Renal cortex interstitium (tissue), 15 donors: ENCODE measurements at places on chromosomes 16 and 17. TPM values are rescaled to one million over a fixed set of nuclear protein-coding genes. Genes with fewer than 3 reads are reported as not detected.

DNA sequence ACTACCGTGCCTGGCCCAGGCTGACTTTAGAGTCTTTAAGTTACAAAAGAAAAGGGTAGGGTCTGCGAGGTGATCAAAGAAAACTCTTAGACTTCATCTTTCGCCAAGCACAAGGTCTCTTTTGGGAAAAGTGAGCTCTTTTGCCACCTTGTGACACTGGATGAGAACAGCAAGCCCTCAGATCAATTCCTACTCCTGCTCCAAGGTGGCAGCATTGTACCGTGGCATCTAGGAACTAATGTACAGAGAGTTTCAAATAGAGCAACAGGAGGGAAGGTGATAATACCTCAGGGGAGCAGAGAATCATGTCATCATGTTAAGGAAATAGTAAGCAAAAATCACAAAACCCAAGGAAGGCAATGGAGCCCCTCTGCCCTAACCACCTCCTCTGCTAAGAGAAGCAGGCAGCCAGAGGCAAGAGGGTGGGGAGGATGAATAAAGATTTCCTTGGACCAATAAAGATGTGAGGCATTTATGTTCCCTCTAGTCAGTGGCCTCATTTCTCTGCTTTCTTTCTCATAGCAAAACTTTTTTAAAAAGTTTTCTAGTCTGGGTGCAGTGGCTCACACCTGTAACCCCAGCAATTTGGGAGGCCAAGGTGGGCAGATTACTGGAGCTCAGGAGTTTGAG is 2.1 kb upstream of the C17orf78 start:
- peak; percentile 70 for DNase-seq

TBC1D3I gene
- 3.3 TPM for polyA plus RNA-seq

ARL2BP gene
- polyA plus RNA-seq = 79.4 TPM

DNA sequence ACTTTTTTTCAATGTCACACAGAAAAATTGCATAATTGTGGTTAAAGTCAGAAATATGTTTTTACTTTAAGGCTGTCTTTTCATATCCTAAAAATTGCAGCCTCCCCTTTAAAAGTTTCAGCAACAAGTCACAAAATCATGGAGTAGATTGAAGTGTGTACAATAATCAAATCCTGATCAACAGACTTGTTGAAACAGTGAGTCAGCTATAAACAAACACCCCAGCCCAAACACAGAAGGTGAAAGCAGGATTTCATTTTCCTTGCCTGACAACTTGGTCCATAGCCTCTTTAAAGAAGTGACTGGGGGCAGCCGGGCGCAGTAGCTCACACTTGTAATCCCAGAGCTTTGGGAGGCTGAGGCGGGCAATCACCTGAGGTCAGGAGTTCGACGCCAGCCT is 59.9 kb downstream of the WNT3 start:
- no peak for DNase-seq

SETD1A gene
- 19.7 TPM for polyA plus RNA-seq

- DNase-seq = no peak
These were observed 1034.0 kb upstream of the EEF2KMT start for GRCh38 chr16:6131526-6132050.

CDK5RAP3 gene
- polyA plus RNA-seq = 164 TPM

GRCh38 chr16:66273053-66273452 is 93.4 kb upstream of the CDH5 start:
- no peak for DNase-seq

C1QTNF8 gene
- not detected for polyA plus RNA-seq

DNA sequence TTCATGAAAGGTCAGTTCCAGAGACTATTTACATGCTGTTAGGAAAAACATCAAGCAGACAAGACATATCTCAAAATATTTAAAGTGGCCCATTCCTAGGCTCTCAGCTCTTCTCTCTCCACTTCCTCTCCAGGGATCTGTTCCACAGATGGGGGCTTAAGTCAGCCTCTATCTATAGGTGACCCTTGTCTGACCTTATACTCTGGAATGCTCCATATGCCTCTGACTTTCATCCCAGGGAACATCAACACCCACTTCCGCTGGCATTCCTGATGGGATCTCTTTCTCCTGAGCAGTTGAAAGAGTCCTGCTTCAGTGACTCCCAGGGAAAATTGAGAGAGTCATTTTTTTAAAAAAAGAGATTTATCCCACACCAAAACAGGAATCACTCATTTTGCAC is 11.5 kb upstream of the WIPI1 start:
- DNase-seq = no peak

HS3ST2 gene
- polyA plus RNA-seq = 0.20 TPM

GRCh38 chr17:14303343-14304221 is 2.7 kb downstream of the HS3ST3B1 start:
- DNase-seq = no peak

GRCh38 chr16:20001856-20002707 is 71.6 kb downstream of the GPR139 start:
- no peak for DNase-seq

NACA2 gene
- 2.9 TPM for polyA plus RNA-seq

DNA sequence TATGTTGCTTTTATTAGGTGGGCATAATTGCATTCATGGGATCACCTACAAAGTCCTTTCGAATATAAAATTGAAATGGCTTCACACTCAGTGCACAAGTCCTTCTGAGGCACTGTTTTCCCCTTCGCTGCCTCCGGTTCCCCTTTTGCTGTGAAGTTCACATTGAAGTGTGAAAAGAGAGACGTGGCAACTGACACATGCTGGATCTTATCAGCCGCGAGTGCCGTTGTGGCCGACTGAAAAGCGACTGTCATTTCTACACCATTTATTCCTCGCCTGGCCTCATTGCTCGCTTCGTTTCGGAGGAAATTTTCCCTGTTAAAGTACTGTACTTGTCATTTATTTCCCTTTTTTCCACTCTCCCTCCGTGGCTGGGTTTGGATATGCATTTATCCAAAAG is 423.5 kb downstream of the MAF start:
- no peak for DNase-seq

ASPA gene
- polyA plus RNA-seq = 31.7 TPM

QPRT gene
- 169 TPM for polyA plus RNA-seq

GRCh38 chr17:78910497-78911284 is 7.7 kb upstream of the CEP295NL start:
- DNase-seq = no peak

DNA sequence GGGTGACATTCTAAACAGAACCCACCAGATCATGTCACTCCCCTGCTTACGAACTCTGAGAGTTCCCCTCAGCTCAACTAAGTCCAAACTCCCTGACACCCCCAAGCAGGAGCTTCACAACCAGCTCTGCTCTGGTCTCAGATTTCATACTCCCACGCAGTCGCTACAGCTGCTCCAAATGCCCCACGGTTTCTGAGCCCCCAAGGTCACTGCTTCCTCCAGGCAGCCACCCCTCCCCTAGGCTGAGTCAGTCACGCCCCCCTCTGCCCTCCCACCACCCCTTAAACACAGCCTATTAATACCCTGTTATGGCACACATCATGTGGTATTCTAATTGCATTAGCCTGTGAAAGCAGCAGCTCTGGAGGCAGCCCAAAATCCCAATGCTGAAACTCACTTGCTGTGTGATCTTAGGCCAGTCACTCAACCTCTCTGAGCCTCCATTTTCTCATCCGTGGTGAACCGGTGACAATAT is 51.5 kb downstream of the GSG1L start:
- peak; percentile 82 for DNase-seq

CRISPLD2 gene
- 9.2 TPM for polyA plus RNA-seq

GRCh38 chr16:48373258-48374029 is 11.8 kb downstream of the SIAH1 start:
- DNase-seq = no peak

TUBG1 gene
- 54.7 TPM for polyA plus RNA-seq

- peak; percentile 76 for DNase-seq
These were observed 18.1 kb downstream of the PPL start for GRCh38 chr16:4918781-4919251.

NPIPA8 gene
- polyA plus RNA-seq = 2.8 TPM

GRCh38 chr16:56298116-56298515 is 106.8 kb downstream of the GNAO1 start:
- DNase-seq = no peak

KRTAP9-6 gene
- polyA plus RNA-seq = not detected

- DNase-seq = no peak
These were observed 26.7 kb upstream of the PMP22 start for GRCh38 chr17:15291674-15292361.

DNA sequence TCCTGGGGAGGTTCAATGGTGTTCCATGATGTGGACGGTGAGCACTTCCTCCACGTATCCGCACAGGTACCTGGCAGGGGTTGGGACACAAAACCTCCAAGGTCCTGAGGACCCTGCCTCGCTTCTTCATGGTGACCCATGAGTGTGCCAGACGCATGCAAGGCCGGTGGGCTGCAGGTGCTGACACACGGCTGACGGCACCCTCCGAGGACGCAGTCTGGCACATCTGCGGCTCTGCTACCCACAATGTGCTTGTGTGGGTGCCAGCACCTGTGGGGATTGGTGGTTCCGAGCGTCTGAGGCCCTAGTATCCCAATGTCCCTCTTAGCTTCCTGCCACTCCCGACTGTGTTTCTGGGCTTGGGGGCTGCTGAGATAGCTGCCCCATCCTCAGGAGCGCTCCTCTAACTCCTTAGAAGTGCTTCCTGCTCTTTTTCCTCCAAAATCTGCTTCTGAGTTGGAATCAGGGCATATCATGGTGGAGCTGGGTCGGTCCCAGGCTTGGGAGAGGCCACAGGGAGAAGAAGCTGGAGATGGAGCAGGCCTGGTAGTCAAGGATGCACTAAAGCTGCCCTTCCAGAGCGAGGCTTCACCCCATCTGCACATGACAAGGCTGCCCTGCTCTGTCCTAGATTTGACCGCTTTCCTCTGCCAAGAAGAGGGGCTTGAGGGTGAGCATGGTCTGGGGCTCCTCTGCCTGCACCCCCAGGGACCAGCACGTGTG is 1.6 kb downstream of the CYGB start:
- no peak for DNase-seq

GRCh38 chr17:76736349-76737081 is 616 bp downstream of the SRSF2 start:
- no peak for DNase-seq

- no peak for DNase-seq
These were observed 6.4 kb downstream of the DPEP1 start for GRCh38 chr16:89619840-89620239.

GRCh38 chr16:85785927-85786326 is 13.4 kb downstream of the EMC8 start:
- DNase-seq = no peak

FA2H gene
- polyA plus RNA-seq = 2.9 TPM

CES1 gene
- polyA plus RNA-seq = 2.2 TPM

DNA sequence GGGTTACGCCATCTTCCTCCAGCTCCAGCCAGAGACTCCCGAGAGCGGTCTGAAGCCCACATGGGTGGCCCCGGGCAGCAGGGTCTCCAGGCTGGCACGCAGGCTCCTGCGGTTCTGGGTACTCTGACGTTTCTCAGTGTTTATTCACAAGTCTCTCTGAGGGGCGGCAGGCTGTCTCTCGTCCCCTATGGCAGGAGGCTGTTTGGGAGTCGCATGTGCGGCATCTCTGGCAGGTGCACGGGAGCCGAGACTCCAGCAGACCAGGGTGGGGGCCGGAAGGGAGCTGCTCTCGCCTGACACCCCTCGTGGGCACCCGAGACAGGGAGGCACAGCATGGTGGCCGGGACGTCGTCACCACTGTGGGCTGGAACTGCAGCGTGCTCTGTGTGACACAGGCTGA is 48.1 kb downstream of the ZNF778 start:
- no peak for DNase-seq

- no peak for DNase-seq
These were observed 2.3 kb upstream of the MAZ start for GRCh38 chr16:29804020-29804419.

NOTUM gene
- 1.9 TPM for polyA plus RNA-seq

GRCh38 chr17:81245024-81245664 is 6.0 kb downstream of the NDUFAF8 start:
- DNase-seq = no peak

DNA sequence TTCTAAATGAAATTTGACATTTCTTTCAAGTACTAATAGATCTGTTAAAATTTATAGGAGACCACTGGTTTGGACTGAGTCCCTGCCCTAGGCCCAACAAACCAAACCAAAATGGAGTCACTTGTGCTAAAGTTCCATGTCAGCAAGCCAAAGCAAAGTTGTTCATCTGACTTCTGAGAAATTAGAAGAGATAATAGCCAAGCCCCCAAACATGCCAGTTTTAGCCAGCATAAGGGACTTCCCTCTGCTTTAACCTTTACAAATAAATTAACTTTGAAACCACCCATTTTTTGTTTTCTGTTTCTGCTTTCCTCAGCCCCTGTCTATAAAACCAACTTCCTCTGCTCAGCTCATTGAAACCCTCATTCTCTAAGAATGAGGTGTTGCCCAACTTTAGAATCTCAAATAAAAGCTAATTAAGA is 18.9 kb downstream of the CDR2 start:
- DNase-seq = no peak
